Stimulated activated naive CD4-positive, alpha-beta T cell treated with Interleukin-2 at 50 U/mL for 16 hours (primary cell): ENCODE measurements at places on chromosomes 2 and 18.

- DNase-seq, result no peak
Observed at GRCh38 chr2:38440655-38441054, 63.6 kb upstream of the ATL2 start.

- DNase-seq, result no peak
Observed at GRCh38 chr2:6074089-6074643, 382.0 kb downstream of the SOX11 start.

GRCh38 chr2:232230560-232230959, 148.0 kb upstream of the ALPP start:
- DNase-seq, result no peak

- DNase-seq, result no peak
Observed at GRCh38 chr2:10521356-10522169, 73.4 kb upstream of the ODC1 start.

DNA sequence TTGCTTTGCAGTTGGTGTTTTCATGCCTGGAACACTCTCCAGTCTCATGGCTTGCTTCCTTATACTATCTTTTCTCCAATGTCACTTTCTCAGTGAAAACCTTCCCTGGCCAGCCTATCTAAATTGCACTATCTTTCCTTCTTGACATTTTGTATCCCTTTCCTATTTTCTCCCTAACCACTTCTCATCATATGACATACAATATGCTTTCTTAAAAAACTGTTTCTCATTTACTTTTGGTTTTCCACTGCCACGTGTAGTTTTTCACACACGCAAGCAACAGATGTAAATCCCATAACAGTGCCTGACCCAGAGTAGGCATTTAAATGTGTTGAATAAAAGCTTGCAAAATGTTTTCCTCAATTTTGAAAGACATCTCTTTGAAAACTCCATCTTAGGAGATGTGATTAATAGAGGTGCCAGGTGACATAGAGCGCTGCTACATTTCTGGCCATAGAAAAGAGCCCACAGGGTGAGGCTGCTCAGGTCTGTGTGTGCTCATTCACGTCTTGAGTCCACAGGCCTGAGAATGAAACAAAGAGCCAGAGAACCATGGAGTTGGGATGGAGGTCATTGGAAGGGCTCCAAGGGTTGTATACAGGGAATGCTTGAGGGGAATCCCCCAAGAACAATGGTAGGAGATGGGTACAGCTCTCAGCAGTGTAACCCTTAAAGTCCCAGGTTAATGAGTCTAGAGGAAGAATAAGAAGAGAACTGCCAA, 12.7 kb downstream of the ZNF24 start:
- DNase-seq, result no peak

- no peak for DNase-seq
Observed at GRCh38 chr2:236558036-236558435, 11.6 kb upstream of the ACKR3 start.

DNA sequence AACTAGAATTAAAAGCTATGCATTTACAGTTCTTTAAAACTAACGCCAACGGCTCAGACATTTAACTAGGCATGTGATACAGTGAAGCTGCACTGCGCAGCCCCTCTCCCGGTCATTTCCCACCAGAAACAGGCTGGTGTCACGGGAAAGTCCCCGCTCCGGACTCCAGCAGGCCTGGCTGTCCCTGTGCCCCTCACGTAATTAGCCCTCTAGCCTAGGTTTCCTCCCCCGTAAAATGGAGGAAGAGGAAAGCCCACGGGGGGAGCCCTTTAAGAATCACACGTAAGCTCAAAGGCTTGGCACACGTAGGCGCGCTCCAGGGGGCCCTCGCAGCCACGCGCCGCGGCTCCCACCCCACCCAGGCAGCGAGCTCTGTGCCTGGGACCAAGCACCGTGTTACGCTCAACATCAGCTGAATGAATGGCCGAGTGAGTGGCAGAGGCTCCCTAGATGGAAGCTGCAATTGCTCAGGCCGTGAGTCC, 48.0 kb downstream of the KCNIP3 start:
- no peak for DNase-seq

DNA sequence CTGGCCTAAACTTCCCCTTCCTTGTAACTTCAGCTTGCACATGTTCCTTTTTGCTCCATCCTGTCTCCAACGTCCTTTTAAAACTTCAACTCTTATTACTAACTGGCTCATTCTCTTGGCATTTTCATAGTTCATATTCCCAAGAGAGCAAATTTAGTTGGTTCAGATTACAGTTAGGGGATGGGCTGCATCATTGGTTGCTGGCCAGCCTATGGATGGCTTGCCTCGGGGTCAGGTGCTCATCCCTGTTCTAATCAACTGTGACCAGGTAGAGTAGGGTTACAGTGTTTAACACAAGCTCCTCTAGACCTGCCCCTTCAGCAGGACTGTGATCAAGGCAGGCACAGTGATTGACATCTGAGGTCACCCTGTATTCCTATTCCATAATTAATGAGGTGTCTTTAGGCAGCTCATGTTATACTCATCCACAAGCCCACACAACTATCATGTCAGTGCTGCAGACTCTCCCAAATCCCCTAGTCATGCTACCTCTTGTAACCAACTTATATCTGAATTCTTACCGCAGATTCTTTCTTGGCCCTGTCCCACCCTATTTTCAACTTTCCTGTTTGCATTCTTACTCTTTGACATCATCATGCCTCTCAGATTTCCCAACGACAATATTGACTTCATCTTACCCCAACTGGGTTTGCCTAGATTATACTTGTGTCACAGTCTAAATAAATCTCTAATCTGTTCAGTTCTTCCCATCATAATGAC, 293.3 kb downstream of the MTX2 start:
- no peak for DNase-seq

- DNase-seq, result no peak
Observed at GRCh38 chr2:207014424-207014823, 75.1 kb downstream of the CPO start.

DNA sequence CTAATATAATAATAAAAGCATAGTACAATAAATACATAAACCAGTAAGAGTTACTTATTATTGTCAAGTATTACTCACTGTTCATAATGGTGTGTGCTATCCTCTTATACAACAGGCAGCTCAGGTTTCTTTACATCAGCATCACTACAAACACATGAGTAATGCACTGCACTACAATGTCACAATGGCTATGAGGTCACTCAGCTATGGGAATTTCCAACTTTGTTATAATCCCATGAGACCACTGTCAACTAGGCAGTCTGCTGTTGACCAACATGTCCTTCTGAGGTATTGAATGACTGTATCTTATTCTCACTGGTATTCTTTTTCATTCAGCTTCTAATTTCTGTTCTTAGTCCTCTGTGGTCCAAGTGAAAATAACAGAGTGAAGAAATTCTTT, 250.4 kb upstream of the DSEL start:
- DNase-seq, result no peak

- no peak for DNase-seq
Observed at GRCh38 chr2:126754240-126755004, 98.5 kb downstream of the GYPC start.

- no peak for DNase-seq
Observed at GRCh38 chr2:134109246-134109645, 144.6 kb upstream of the MGAT5 start.

GRCh38 chr2:240392084-240392947, 43.1 kb upstream of the GPC1 start:
- no peak for DNase-seq

DNA sequence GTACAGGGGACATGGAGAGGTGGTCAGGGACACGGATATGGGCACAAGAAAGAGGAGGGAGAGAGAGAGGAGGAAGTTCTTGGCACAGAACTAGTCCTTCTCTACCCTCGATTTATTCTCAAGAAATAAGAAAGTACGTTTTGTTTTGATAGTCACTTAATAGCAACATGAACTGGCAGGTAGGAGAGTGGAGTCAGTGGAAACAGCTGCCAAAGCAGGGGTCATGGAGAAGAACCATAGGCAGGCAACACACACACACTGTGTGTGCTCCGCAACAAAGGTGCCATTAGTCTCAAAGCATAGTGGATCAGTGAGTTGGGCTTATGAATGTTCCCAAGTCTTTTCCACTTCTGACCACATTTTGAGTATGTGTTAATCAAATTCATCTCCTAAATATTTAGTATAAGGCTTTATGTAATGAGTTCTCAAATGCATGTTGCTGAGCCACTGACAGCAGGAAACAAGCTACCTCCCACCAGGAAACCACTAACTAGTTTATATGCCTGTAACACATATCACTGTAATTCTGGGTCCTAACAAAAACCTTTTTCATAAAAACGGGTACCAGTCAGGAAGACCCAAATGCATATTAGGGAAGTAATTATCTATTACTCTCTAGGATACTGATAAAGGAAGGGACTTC, 41.1 kb downstream of the IWS1 start:
- no peak for DNase-seq

- DNase-seq, result no peak
Observed at GRCh38 chr2:167793725-167794124, 453.7 kb downstream of the STK39 start.

- no peak for DNase-seq
Observed at GRCh38 chr2:75002007-75002406, 43.6 kb downstream of the POLE4 start.

DNA sequence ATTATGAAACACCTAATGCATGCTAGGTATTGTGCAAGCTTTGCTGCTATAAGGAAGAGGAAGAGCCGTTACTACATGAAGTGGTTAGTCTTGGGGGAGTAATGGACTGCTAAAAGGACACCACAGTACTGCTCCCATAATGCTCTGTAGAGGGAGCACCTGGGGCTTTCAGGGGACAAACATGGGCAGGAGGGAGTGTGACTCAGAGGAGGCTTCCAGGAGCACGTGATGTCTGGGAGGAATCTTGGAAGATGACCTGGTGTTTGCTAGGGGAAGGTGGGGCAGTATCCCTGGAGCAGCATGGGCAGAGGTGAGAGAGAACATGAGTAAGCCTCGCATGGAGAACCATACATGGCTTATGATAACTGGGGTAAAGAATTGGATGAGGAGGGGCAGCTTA, 18.8 kb downstream of the MAPK4 start:
- DNase-seq, result no peak

- no peak for DNase-seq
Observed at GRCh38 chr18:52541056-52541455, 201.1 kb downstream of the DCC start.

- no peak for DNase-seq
Observed at GRCh38 chr2:107984707-107985106, 1.6 kb upstream of the SLC5A7 start.

GRCh38 chr2:188245230-188245629, 46.4 kb upstream of the GULP1 start:
- no peak for DNase-seq

- DNase-seq, result no peak
Observed at GRCh38 chr2:152452256-152452973, 117.4 kb downstream of the FMNL2 start.

DNA sequence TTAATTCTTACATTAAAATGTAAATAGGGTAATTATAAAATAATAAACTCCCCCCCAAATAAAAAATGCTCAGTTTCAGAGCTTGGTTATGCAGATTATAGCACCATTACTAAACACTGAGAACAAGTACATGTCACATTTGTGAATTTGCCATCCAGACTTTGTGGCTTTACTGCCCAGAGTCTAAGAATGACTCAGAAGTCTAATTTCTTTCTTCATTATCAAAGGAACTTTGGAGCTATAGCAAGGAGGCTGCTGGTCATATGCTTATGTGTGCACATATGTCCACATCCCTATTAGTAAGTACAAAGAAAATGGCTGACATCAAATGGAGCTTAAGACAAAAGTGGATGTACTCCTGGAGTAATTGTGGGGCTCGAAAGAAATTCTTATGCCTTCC, 248.5 kb upstream of the SESTD1 start:
- no peak for DNase-seq

DNA sequence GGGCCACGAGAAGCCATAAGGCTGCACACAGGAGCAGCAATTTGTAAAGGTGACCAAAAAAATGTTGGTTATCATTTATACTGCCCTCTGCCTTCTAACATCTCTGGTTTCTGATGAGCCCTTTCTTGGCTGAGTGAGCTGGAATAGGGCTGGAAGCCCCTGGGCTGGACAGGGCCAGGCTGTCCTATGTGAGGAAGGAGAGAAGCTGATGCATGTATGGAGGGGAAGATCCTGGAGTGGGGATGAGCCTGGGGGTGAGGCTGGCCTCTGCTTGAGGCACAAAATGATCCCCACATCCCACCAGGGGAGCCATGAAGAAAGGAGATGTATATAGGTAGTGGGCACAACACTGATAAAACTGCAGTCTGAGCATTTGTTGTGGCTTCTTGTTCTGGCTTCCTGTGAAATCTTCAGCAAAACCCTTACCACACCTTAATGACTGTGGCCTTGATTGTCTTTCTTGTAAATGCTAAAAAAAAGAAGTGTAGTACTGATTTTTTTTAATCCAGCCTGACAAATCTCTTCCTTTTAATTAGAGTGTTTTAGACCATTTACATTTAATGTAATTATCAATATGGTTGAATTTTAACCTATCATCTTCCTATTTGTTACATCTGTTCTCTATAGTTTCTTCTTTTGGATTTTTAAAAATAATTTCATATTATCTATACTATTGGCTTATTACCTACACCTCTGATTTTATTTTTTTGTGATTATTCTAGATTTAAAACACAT, 5.6 kb downstream of the SNED1 start:
- no peak for DNase-seq

DNA sequence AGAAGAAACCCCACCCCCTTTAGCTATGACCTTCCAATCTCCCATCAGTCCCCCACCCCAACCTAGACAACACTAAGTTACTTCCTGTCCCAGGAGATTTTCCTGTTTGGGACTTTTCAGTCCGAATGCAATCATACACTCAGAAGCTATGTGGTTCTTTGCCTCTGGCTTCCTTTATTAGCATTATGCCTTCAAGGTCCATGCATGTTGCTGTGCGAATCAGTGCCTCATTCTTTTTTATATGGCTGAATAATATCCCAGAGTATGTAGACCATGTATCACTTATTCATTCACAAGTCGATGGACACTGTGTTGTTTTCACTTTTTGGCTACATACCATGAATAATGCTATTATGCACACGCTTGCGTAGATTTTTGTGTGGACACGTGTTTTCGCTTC, 292.1 kb upstream of the HDAC4 start:
- DNase-seq, result no peak

- peak; percentile 8 for DNase-seq
Observed at GRCh38 chr2:149167001-149167780, 128.7 kb downstream of the LYPD6B start.

DNA sequence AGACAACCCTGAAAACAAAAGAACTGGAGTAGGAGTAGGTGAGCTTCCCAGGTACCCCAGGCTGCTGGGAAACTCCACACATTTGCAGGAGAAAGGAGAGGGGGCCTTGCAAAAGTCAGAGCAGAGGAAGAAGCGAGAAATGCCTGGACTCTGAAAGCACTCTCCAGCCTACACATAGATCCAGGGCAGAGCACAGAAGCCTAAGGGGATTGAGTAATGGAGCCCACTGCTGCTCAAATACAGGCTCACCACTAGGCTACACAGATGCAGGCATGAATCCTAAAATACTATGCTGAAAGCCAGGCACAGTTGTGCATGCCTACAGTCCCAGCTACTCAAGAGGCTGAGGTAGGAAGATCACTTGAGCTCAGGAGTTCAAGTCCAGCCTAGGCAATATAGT, 33.4 kb downstream of the OSBPL1A start:
- no peak for DNase-seq

DNA sequence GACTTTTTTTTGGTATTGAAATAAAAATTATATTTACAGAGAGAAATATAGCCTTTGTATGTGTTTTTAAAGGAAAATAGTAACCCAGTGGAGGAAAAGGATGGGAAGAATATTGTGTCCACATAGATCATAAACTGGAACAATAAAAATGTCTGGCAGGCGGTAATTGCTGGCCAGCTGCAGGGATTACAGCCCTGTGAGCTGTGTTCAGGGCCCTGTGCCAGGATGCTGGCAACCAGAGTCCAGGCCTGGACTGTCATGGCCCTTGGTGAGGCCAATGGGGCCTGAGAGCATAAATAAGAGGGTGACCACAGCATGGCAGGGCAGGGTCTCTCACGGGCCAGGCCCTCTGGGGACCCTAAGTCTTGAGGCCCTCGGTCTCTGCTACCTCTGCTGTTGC, 171.2 kb downstream of the ACOXL start:
- no peak for DNase-seq
